Hematopoietic multipotent progenitor cell treated with erythropoietin and hydrocortisone succinate and interleukin-3 and kit ligand, for 8 days (in vitro differentiated cells): ENCODE measurements at places on chromosomes 7 and 10.

- DNase-seq, result no peak
These were observed 70.3 kb downstream of the PON1 start for GRCh38 chr7:95253986-95254385.

- no peak for DNase-seq
These were observed 16.9 kb downstream of the GFRA1 start for GRCh38 chr10:116255886-116256751.

GRCh38 chr10:103077491-103078308, 115.4 kb downstream of the NT5C2 start:
- DNase-seq, result no peak

DNA sequence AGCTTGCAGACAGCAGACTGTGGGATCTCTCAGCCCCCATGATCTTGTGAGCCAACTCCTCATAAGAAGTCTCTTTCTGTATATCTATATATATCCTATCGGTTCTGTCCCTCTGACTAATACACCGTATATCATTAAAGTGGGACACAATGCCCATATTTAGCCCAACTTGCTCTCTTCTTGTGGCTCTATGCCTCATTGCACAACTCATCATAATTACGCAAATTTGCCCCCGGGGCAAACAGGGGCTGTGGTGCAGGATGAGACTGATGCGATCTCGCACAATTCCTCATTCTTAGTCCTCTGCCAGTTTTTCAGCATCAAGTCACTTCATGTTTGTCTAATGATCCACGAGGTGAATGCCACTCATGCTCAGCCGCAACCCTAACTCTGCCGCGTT, 183.2 kb downstream of the PRPF18 start:
- DNase-seq, result no peak

DNA sequence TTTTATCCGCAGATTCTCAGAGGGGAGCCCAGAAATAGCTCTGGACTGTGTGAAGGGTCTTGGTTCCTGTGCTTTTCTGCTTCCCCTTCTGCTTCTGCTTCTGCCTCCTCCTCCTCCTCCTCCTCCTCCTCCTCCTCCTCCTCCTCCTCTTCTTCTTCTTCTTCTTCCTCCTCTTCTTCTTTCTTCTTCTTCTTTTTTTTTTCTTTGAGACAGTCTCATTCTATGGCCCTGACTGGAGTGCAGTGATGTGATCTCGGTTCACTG, 11.6 kb downstream of the PDZD7 start:
- no peak for DNase-seq

DNA sequence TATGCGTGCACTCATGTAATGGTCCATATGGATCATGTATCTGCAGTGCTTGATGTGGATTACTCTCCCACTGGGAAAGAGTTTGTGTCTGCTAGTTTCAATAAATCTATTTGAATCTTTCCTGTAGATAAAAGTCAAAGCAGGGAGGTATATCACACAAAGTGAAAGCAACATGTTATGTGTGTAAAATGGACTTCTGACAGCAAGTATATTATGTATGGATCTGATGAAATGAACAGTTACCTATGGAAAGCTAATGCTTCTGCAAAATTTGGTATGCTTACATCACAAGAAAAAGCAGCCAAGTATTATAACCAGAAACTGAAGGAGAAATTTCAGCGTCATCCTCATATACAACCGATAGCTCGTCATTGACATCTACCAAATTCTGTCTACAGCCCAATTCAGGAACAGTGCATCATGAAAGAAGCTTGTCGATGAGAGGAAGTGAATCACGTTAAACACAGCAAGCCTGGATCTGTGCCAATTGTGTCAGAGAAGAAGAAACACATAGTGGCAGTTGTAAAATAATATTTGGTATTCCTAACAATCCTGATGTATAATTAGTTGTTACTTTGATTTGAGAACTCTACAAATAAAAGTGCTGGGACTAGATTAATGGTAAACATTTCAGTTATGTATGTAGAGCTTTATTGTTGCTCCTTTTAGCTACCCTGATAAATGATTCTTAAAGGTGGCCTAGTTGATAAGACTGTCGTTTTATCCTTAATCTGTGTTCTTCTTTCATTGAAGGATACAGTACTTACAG, 14.2 kb upstream of the SYPL1 start:
- DNase-seq, result peak; percentile 25

DNA sequence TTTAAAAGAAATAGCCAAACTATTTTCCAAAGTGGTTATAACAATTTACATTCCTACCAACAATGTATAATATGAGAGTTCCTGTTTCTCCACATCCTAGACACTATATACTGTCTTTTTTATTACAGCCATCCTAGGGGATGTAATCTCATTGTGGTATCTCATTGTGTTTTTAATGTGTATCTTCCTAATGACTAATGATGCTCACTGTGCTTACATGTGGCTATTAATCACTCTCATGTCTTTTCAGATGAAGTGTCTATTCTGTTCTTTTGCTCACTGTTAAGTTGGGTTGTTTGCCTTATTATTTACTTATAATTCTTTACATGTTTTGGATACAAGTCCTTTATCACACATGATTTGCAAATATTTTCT, 71.8 kb downstream of the ZNF438 start:
- DNase-seq, result no peak

DNA sequence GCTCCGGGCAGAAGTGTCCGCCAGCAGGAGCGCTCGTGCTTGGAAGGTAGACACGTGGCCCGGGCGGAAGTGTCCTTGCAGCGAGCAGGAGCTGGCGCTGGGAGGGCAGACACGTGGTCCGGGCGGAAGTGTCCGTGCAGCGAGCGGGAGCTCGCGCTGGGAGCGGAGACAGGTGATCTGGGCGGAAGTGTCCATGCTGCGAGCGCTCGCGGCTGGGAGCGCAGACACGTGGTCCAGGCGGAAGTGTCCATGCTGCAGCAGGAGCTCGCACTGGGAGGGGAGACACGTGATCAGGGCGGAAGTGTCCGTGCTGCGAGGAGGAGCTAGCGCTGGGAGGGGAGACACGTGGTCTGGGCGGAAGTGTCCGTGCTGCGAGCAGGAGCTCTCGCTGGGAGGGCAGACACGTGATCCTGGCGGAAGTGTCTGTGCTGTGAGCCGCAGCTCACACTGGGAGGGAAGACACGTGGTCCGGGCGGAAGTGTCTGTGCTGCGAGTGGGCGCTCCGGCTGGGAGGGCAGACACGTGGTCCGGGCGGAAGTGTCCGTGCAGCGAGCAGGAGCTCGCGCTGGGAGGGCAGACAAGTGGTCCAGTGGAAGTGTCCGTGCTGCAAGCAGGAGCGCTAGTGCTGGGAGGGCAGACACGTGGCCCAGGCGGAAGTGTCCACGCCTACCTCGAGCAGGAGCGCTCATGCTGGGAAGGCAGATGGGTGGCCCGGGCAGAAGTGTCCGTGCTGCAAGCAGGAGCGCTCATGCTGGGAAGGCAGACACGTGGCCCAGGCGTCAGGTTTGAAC, 41.1 kb upstream of the PRKAR1B start:
- DNase-seq, result peak; percentile 8

- peak; percentile 37 for DNase-seq
These were observed 99.1 kb upstream of the PDGFA start for GRCh38 chr7:618539-619367.

GRCh38 chr7:101151908-101152651, 2.2 kb upstream of the AP1S1 start:
- DNase-seq, result peak; percentile 16

DNA sequence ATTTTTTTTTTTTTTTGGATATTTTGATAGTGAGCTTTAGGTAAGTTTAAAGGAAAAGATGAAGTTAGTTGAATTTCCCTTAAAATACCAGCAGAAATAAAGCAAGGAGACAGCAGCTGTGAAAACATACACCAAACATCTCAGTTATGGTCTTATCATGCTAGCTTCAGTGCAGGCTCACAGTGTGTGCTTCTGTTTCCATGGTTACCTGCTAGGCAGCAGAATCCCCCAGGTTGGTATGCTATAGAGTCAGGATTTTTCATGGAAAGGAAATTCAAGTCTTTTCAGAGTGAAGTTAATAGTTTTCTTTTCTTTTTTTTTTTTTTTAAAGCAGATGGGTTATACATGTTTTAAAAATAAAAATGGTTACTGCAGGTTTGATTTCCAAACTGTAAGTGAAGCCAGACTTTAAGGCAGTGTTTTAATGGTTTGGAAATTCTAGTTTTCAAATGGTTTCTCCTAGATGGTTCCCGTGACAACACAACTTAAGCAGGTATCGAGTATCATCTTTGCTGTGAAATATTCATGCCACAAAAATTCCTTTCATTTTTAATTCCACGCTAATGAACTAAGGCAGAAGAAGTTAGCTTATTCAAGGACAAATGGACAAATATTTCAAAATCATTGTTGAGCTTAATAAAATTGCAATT, 230.9 kb downstream of the BICC1 start:
- no peak for DNase-seq

- DNase-seq, result no peak
These were observed 13.2 kb upstream of the ESYT2 start for GRCh38 chr7:158842486-158842885.

DNA sequence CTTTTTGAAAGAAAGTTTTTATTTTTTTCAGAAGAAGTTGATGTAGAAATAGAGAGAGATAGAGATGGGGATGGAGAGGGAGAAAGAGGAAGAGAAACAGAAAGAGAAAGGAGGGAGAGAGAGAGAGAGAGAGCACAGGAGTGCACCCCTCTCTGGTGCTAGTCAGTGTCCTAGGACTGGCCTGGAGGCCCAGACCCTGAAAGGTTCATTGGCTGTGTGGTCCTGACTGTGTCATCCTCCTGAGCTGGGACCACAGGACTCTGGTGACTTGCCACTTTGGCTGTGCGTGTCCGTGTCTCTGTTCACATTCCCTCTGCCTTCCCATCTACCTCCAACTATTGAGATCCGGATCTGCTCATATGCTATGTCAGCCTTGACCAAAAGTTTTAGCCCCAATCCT, 62.1 kb upstream of the SHH start:
- DNase-seq, result no peak

- DNase-seq, result no peak
These were observed 186.6 kb upstream of the CELF2 start for GRCh38 chr10:10831085-10831484.

- DNase-seq, result no peak
These were observed 270.1 kb upstream of the FZD1 start for GRCh38 chr7:90994121-90994520.

- no peak for DNase-seq
These were observed 2.3 kb downstream of the ZNF282 start for GRCh38 chr7:149197675-149198074.

GRCh38 chr10:2898509-2898860, 168.9 kb upstream of the PFKP start:
- DNase-seq, result no peak

GRCh38 chr10:78504181-78504580, 470.5 kb downstream of the RPS24 start:
- DNase-seq, result no peak

DNA sequence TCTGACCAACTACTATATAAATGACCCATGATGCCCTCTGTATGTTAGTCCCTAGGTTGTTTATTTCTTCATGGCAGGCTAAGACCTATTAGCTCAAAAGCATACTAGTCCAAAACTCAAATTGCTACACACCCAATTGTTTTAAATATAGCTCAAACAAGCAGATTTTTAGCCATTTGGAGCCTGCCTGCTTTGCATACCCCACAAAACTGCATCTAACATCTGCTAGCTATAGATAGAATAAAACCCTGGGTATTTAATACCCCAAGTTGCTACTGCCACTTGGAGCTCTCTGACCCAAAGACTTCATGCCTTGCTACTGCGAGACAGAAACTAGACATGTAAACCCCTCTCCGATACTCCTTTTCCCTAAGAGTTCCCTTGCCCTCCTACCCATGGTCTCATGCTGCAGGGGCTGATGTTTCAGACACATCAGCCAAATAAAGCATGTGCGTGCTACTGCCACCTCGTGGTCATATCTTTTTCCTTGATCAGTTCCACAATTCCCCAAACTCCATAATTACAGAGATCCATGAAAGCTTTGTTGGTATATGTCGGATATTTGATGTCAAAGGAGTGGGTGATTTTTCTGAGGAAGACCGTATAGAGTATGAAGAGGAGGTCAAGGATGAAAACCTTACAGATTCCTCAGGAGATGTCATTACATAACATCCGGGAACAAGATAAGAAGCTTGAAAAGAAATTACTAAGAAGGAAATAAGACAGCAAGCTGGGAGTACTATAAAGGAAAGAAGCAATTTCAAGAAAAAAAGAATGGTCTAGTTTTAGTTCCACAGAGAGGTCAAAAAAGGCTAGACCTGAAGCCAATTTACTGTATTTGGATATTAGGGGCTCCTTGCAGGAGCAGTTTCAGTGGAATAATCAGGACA, 386.6 kb downstream of the SH2D4B start:
- peak; percentile 40 for DNase-seq

- no peak for DNase-seq
These were observed 48.6 kb upstream of the PDGFA start for GRCh38 chr7:568031-568951.

- no peak for DNase-seq
These were observed 4.4 kb downstream of the RBM33 start for GRCh38 chr7:155648752-155649339.

GRCh38 chr10:116849248-116850057, at the start of gene ENO4:
Gene ENO4, plus strand, starts transcription at chr10:116849499. Its CDS starts 68 bp downstream, at chr10:116849567.
- DNase-seq, result no peak

- no peak for DNase-seq
These were observed 126.3 kb downstream of the CALCR start for GRCh38 chr7:93448176-93448575.

GRCh38 chr7:69739931-69740431, 141.7 kb downstream of the AUTS2 start:
- DNase-seq, result peak; percentile 30

DNA sequence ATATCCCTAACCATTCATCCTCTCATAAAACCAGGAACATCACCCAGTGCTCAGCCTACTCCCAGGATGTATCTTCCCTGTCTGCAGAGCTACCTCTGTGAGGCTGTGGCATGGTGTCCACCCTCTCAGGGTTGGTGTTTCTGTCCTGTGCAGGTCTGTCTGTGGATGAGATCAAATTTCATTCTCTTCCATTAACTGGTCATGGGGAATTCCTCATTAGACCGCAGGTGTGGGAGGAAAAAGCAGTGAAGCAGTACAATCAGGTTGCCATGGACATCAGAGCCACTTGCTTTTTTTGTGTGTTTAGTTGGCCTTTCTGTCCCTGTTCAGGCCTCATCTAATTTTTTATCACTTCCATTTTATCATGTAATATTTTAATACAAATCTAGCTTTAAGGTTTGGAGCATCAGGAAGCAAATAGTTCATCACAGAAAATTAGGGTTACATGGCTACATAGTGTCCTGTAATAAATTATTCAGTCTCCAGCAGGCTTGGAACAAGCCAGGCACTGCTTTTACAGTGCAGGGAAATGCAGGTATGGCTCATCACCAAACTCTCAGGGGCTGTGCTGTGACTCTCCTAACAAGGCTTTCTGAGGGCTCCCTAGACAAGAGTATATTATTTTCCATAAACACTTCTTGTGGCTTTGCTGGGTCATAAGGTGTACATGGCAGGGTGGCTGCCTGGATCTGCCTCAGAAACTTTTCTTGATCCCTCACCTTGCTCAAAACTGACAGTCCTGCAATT, 594.9 kb upstream of the IGFBP3 start:
- DNase-seq, result no peak

GRCh38 chr7:85220651-85221050, 33.8 kb upstream of the SEMA3D start:
- no peak for DNase-seq

- DNase-seq, result no peak
These were observed 57.3 kb upstream of the CAMK2B start for GRCh38 chr7:44382459-44383265.
